ENCODE measurements at places on chromosomes 1 and 21.

- no peak for DNase-seq
Measured at GRCh38 chr1:177211231-177211630, 40.5 kb downstream of the BRINP2 start.

GRCh38 chr1:113456967-113457366, 66.7 kb downstream of the MAGI3 start:
- DNase-seq = peak; percentile 96

DNA sequence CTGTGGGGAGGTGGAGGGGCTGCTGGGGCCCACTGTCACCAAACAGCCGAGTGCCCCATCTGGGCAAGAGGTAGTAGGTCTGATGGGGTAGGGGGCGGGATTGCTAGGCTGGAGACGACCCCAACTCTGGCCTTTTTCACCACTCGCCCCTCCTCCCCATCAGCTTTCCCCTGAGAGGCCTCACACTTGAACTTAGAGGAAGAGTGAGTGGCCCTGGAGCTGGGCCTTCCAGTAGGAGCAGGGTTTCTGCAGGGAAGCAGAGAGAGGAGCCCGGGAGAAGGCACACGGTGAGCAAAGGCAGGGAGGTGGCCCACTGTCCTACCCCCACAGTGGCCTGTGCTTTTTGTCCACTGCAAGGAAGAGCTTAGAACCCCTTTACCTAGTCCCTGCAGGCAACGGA, 111.9 kb upstream of the WNT4 start:
- no peak for DNase-seq

DNA sequence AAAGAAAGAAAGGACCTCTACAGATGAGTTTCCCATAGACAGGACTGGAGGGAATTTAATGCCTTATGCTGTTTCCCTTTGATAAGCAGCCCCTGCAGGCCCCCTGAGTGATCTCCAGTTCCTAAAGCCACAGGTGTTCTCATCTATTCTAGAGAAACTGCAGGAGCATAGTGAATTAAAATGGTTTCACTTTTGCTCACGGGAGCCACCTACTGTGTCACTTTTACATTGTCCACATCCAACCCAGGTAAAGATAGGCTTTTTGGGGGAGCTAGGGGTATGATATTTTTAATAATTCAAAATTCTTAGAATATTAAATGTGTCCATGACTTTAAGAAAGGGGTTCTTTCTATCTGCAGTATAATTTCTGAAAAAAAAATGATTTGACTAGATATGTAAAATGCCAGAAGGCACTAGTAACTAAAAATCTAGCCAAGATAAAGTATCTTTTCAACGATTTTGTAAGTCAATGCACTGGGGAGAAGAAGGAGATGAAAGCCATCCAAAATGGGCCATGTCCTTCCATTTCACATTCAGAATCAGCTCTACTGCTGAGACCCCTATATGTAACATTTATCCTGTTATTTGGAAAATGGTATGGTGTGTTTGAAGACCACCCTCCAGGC, 267.3 kb upstream of the DUSP10 start:
- peak; percentile 25 for DNase-seq

DNA sequence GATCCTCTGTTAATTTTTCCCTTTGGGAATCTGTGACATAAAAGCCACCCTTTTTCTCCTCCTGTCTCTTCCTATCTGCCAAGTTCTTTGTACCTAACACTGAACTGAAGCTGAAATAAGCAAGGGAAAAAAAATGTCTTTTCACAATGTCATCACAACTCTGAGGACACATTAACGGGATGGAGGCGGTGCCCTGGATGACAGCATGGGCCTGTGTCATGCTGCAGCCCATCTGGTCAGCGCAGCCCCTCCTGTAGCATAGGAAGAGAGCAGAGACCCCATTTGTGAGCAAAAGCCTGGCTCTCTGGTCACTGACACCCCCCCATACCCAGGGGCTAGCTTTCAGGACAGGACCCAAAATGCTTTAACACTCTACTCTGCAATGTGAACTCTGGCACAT, 22.5 kb downstream of the SYT2 start:
- DNase-seq = no peak

- no peak for DNase-seq
Measured at GRCh38 chr1:101181930-101182329, 54.9 kb upstream of the S1PR1 start.

- DNase-seq = peak; percentile 41
Measured at GRCh38 chr1:168379104-168379860, 98.6 kb downstream of the TBX19 start.

DNA sequence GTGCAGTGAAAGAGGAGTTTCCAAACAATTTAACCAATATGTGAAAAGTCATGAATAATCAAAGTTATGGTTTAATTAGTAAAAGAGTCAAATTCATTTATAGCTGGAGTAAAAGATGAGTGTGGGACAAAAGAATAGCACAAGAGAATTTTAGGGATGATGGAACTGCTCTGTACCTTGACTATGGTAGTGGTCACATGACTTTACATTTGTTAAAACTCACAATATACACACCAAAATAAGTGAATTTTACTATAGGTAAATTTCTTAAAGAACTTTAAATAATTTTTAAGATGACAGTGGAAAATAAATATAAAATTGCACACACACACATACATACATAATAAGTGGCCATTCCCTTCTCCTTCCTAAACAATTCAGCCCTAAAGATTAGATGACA, 13.6 kb downstream of the CDC42BPA start:
- no peak for DNase-seq
